ENCODE measurements at places on chromosomes 6 and 20.

DNA sequence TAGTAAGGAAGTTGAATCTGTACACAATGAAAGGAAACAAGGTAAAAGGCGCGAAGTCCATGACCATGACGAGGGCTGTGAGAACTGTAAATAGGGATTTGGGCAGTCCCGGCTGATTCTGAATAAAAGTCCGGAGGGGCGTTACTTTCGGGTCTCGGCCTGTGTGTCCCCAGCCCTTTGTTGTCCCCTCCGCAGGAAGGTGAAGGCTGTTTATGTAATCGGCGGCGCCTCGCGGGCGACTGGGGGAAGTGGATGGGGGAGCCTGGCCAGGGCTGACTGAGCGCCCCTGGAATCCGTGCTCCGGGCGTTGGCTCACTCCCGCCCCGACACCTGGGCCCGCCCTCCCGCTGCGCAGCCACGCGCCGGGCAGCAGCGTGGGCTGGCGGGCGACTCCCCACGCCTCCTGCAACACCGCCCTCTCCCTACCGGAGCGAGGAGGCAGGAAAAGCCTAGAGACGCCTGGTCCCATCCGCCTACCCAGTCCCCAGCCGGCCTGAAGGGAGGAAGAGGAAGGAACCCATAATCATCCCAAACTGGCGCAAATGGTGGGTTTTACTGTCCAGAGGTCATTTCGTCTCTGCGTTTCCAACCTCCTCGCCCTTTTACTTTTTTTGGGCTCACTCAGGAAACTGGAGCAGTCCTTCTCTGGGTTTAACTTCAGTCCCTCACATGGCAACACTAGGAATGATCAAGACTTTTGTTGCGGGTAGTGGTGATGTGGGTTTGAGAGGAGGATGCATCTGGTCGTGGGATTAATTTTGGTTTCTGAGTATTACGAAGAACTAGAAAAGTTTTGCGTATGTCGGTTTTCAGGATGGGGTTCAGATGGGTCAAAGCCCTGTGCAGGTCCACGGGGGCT lies 12.1 kb downstream of the TRIM31 start:
- DNase-seq, result no peak

DNA sequence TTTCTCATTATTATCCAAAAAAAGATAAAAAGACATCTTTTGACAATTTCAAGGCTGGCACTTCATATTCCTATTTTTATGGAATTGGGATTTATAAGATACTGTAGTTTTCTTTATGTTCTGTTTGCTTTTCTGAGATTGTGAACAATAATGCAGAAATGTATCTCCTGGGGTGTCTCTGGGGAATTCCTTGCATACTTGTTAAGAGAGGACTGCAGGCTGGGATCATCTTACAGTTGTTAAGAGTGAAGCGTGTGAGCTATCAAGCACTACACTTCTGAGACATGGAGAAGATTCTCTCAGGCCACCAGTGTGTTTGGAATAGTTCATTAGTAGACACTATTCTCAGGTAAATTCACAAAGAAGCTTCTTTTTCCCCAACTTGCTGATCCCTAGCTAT lies 963.3 kb upstream of the GJE1 start:
- DNase-seq, result no peak

- no peak for DNase-seq
These were observed 80.6 kb downstream of the CDYL start for GRCh38 chr6:4856785-4857184.

DNA sequence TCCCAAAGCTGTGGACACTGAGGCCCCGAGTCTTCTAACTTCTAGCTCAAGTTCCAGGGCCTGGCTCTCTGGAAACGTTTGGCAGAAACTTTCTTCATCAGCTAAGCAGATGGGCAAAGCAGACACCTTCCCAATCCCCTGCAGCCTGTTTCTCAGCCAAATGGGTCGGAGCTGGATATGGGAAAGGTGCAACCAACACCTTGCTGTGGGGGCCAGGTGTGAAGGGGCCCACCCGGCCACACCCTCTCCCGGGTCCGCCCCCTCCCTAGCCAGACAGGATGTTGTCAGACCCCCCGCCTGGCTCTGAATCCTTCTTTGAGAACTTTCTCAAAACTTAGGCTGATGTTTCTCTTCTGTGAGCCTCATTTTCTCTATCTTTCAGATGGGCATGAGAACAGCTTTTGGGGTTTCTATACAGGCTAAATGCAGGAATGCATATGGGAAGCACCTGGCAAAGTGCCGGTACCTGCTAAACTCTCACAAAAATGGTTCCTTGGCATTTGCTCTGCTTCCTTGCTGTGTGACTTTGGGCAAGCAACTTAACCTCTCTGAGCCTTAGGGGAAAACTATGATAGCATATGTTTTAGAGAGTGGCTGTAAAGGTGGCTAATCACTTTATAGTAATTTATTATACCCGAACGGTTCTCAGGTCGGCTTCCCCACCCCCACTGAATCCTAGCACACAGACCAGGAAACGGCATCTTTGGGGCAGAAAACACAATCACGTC lies 1.8 kb downstream of the SNAI1 start:
- no peak for DNase-seq

DNA sequence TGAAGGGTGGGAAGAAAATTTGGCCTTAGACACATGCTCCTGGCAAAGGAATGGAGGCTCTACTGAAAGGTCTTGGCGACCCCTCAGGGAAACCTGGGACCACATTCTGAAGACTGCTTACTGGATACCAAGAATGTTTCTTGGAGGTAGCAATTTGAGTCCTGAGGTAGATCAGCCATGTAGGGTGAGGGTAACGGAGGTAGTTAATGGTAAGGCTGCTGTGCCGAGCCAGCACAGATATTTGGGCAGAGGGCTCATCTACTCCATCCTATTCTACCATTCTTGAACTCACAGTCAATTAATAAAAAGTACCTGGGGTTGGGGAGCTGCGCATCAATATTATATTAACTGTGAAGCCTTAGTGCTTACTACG lies 401 bp upstream of the PHF3 start:
- no peak for DNase-seq

DNA sequence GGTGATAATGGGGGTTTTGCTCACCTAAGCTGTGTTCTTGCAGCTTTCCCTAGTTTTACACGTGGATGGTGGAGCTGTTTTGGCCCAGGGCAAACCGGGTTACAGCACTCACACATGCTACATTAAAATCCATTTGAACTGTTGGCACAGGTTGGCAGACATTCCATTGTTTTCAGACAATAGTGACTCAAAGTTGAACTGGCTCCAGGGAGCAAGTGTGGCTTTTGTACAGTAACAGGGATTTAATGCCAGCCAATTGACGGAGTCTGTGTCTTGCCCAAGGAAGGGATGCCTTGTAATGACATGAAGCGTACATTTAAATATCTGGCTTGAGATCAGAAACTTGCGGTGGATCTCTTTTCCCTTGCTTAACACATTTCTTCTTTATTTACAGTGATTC lies 183.1 kb downstream of the DTNBP1 start:
- DNase-seq, result no peak

DNA sequence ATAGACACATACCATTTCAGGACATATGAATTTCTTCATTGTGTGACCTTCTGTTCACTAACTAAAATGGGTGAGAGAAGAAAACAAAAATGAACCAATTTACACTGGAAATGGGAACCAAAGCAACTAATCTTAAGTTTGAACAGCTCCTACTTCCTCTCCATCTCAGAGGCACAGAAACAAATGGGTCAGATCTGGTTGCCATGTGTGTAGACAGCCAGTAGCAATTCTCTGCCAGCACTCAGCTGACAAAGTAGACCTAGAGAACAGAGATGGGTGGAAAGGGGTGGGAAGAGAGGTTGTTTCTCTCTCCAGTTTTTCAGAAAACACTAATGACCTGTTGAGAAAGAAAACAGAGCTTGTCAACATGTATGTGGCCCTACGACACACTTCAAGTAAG lies 14.3 kb upstream of the POPDC3 start:
- DNase-seq, result no peak

DNA sequence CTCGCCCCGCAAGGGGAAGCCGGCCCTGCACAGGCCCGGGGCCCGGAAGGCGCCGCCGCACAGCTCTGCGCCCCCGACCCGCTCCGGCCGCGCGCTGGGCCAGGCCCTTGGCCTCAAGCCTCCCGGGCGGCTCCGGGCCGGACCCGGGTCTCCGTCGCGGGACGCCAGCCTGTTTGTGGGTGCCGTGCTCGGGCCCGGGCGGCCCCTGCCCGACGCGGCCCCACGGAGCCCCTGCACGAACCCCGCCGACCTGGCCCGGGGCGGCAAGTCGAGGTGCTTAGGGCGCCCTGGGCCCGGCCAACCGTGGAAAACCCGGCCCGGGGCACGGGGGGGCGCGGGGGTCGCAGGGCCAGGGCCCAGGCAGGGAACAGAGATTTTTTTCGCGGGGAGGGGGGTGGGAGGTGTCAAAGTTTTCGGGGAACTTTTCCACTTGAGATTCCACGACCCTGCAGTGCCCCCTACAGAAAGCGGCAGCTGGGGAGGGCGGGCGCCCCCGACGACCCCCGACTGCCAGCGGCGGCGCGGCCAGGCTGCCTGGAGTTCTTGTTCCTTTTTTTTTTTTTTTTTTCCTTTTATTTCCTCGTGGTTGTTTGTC lies 805 bp upstream of the STX16 start:
- DNase-seq, result no peak
